ENCODE measurements at places on chromosomes 13 and 19.

DNA sequence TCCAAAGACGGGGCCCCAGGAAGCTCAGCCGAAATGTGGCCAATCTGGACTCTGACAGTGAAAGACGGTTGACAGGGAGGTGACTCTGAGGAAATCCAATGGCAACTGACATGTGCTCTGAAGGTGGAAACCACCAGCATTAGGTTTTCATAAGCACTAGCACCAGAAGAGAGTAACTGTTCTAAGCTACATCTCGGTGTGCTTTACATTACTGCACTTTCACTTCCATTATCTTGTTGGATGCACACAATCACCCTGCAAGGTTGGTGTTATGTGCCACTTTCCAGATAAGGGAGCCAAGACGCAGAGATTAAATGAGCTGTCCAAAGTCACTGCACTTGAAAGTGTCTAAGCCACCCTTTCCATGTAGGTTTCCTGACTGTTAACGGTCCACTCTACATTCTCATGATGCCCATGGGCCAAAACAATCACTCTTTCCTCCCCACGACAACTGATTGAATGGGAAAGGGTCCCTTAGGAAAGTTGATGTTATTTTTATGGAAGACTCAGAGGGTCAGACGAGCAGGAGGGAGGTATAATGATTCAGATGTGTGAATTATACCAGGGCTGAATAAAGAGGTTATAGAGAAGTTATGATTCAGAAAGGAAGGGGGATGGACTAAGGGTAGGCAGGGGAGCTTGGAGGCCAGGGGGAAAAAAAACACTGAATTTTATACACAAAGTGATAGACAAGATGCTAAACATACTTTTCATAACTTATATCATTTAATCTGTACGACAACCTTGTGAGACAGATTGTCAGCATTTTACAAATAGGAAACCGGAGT, 52.8 kb downstream of the RUBCNL start:
- no peak for DNase-seq

DNA sequence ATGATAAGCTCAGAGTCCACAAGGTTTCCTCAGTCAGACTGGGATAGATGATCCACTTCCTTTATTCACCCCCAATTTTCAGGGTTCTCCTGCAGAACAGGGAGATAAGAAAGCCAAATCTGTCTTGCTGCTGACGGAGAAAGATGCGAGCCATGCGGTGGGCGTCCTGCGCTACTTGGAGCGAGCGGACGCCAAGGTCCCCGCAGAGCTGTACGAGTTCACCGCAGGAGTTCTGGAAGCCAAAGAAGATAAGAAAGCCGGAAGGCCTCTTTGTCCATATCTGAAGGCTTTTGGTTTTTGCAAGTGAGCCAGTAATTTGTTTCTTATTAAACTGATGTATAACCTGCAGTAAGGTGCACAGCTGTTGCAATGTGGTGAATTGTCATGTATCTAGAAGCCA, 66.7 kb downstream of the SLC7A9 start:
- no peak for DNase-seq

GRCh38 chr19:5052945-5053485, 84.1 kb downstream of the KDM4B start:
- no peak for DNase-seq

DNA sequence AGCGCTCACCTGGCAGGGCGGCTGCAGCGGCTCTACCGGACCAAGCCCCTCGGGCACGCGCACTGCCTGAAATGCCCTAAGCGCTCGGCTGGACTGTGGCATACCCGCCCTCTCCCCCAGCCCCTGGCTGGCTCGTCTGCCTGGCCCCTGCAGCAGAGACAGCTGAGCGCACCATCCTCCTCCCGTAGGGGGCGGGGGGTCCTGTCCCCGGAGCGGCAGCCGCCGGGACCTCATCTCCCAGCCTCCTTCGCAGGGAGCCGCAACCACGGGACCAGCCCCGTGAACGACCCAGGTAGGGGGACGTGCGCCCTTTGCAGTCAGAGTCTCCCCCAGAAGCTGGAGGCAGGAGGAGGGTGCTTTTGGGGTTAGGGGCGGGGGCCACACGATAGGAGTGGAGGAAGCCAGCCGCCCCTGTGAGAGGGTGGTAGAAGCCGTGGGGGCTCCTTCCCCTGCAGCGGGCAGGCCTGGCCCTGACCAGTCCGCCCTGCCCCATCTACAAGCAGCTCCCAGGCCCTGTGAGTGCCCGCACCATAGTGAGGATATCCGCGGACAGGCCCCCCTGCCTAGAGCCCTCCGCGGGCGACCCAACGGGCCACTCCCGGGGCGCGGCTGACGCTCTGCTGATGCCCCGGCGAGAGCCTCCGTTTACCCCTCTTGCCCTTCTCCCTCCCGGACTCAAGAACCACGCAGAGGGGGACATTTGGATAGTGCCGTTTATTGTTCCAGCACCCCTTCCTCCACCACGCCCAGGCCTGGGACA, 34.2 kb downstream of the ZNF787 start:
- no peak for DNase-seq

- DNase-seq, result no peak
Measured at GRCh38 chr13:25420161-25420560, 48.4 kb downstream of the ATP8A2 start.

GRCh38 chr13:103876571-103876970, 810.4 kb upstream of the SLC10A2 start:
- DNase-seq, result no peak

DNA sequence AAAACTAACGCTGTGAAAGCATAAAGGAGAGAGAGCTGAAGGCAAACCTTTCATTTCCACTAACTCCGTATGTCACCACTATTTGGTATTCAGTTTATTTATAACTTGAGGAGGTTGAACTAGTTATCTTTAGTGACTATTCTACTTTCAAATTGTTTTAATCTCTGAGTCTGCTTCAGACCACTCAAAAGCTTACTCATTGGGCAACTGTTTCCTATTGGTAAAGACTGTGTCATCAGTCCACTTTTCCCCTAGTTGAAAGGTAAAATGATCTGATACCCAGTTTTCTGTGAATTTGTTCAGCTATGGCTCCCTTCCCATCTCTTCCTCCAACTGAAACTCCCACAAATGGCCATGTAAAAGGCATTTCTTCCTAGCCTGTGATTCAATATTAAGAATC, 39.1 kb downstream of the TEX26 start:
- DNase-seq, result no peak

GRCh38 chr19:7670150-7670783, 1.4 kb downstream of the RETN start:
- DNase-seq, result no peak

- DNase-seq, result no peak
Measured at GRCh38 chr13:23960566-23961156, 63.4 kb upstream of the C1QTNF9B start.

DNA sequence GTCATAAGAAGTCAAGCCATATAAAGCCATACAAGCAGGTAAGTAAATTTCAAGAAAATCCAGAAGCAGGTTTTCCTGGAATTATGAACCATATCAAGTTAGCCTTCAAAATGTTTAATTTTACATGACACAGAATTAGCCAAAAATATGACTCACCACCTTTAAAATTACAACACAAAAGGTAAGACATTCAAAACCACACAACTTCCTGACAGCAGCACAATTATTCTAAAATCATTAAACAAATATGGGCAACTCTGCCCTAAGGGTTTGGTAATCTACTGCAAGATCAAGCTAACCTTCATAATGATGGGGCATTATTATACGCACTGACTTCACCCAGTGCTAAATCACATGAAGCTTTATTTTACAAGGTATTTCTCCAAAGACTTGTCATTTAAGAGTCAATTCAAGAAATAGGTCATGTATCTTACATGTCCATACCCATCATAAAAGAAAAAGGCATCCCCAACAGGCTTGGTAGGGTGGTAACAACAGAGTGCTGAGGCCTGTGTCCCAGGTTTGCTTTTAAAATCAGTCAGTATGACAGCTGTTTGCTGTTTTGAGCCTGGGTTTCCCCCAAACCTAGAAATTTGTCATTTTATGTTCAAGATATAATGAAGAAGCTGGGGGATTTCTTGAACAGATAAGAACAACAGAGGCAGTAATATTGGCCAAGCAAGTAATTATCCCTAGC, 15.2 kb downstream of the RCBTB1 start:
- DNase-seq, result no peak

DNA sequence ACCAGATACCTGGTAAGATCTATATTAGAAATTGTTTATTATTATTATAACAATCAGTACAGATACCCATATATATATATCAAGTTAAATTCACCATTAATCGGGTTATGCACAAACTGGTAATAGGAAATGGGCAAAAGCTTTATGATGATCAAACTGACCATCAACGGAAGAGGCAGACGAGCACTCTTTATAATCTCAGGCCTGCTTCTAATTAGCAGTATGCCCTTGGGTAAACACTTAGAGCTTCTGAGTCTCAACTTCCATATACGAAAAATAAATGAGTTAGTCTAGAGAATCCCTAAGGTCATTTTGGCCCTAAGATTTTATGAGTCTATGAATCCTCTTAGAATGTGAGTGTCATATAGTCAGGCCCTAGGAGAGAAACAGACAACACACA, 710.9 kb downstream of the PCDH9 start:
- DNase-seq, result no peak

DNA sequence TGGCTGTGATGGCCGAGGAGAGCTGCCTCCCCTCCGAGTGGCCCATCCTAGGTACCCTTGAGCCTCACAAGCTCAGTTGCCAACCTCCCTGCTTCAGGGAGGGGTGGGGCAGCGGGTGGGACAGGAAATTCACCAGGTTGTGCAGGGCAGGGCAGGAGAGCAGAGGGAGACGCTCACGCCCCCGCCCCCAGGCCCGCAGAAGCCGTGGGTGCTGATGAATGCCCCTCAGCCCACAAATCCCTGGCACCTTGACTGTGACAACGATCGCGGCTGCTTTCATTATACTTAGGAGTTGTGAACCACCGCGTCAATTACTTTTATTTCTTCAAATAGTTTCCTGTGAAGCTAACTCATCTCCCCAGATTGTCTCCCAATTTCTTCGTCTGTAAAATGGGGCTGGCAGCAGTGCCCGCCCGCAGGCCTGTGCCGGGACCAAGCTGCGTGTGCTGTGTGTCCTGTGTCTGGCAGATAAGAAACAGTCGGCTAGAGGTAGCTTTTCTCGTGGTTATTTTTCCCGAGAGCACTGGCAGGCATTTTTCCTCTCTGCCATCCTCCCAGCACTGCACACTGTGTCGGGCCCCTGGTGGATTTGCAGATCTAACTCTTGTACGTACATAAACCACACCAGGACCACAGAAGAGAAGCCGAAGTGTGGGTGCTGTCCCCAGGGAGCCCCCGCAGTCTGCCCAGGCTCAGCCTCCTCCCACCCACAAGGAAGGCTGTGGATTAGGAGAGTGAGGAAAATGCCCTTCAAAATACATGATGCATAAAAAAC, 7.9 kb upstream of the RASA3 start:
- DNase-seq, result no peak

- no peak for DNase-seq
Measured at GRCh38 chr13:99983499-99984401, 2.2 kb downstream of the ZIC2 start.
